ENCODE measurements at places on chromosomes 1 and 21.

DNA sequence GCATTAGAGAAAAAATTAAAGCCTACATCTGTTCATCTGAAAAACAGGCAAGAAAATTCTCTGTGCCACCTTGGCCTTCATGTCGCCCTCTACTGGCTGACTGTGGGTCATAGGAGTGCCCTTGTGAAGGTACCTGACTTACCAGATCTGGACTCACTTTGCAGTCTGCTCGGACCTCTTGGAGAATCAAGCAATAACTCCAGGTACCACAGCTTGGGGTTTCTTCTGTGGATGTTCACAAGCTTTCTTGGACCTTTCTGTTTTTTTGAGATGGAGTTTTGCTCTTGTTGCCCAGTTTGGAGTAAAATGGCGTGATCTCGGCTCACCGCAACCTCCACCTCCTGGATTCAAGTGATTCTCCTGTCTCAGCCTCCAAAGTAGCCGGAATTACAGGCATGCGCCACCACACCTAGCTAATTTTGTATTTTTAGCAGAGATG is 2.4 kb upstream of the PRAMEF18 start:
- peak; percentile 6 for DNase-seq

GRCh38 chr21:46120301-46121285 is 22.7 kb downstream of the COL6A2 start:
- no peak for DNase-seq

- no peak for DNase-seq
Measured at GRCh38 chr1:22317920-22318243, 133.8 kb upstream of the ZBTB40 start.

- no peak for DNase-seq
Measured at GRCh38 chr21:46428286-46428685, 30.4 kb upstream of the DIP2A start.

DNA sequence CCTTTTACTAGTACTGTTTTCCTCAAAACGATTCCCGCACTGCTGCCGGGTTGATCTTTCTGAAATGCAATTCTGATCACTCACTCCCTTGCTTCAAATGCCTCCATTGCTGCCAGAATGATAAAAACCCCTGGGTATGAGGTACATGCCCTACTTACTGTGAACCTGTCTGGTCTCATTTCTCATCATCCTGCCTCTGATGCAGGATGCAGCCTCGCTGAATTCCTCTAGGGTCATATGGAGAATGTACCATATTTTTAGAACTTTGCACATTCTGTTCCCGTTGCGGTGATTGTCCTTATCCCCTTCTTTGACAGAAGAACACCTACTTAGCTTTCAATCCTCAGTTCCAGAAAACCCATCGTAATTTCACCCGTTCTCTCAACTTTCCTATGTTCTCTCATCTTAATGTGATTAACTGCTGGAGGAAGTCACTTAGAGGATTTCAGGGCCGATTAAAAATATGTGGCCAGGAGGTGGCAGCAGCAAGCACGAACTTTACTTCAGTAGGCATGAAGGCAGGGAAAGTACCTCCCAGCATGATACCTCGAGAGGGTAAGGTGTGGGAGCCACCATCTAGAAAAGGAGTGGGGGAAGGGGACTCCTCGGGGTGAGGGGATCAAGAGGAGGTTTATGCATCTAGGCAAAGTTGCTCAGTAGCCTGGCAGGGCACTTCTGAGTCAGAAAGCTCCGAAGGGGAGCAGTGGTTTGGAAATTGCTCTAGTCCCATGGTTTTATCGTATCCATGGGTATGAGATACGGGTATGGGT is 361.5 kb upstream of the ZP4 start:
- DNase-seq = no peak

DNA sequence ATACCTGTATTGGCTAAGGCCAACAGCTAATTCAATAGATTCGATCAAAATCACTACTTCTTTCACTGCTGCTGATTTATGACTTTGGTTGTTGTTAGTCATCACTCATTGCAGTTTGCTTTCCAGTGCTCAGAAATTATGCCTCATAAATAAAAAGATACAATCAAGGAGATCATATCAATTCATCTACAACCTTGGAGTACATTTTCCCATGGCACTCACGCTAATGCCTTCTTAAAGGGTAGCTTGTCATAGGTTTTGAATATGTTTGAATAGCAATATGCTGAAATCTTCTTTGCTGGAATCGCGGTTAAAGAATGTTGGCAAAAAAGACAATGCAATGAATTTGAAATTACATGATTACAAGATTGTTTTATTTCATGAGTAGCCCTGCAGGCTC is 89.9 kb downstream of the KCTD3 start:
- no peak for DNase-seq

GRCh38 chr1:86778569-86779239 is 74.3 kb downstream of the SH3GLB1 start:
- no peak for DNase-seq

DNA sequence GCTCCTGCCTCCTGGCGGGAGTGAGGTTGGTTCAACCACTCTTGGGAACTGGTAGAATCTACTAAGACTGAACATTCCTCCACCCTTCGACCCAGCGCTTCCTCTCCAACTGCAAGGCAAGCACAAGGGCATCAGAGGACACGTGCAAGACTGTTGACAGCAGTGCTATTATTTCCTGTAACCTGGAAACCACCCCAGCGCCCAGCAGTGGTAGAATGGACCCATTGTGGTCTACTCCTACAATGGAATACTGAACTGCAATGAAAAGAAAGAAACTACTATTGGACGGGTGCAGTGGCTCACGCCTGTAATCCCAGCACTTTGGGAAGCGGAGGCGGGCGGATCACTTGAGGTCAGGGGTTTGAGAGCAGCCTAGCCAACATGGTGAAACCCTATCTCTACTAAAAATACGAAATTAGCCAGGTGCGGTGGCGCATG is 33.0 kb upstream of the TARDBP start:
- no peak for DNase-seq

DNA sequence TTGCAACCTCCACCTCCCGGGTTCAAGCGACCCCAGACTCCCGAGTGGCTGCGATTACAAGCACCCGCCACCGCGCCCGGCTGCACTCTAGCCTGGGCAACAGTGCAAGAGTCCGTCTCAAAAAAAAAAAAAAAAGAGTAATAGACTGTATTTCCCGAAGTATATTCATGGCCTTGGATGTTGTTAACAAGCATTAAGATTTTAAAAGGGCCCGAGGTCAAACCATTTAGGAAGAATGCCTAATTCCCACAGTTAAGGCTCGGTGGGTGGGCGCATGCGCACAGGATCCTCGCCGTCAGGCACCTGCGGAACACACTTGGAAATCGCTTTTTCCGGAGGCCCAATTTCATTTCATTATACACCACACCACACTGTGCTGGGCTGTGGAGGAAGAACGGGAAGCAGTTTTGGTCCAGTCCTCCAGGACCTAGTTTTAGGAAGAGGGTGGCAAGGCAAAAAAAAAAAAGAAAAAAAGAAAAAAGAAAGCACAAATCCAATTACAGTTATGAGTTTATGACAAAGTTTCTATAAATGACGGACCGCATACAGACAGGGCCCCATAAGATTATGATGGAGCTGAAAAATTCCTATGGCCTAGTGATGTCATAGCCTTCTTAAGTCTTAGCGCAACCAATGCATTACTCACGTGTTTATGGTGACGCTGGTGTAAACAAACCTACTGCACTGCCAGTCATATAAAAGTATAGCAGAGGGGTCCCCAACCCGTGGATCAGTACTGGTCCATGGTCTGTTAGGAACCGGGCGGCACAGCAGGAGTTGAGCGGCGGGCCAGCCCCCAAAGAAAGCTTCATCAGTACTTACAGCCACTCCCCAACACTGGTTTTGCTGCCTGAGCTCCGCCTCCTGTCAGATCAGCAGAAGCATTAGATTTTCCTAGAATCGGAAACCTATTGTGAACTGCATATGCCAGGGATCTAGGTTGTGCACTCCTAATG is 38.2 kb downstream of the H3-3A start:
- DNase-seq = peak; percentile 17

GRCh38 chr1:41535716-41536115 is 51.2 kb upstream of the EDN2 start:
- no peak for DNase-seq

DNA sequence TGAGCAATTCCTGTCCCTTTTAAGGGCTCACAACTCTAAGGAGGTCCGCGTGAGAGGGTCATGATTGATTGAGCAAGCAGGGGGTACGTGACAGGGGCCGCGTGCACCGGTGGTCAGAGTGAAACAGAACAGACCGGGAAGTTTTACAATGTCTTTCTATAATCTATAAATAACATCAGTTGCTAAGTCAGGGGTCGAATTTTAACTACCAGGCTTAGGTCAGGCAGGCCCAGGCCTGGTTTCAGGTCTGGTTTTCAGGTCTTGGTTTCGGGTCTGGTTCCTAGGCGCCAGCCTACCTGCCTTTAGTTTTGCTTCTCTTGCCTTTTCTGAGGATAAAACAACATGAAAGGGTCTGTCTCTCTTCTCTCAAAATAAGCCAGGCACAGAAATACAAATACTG is 476.0 kb upstream of the CAMK1G start:
- DNase-seq = no peak

GRCh38 chr1:183912265-183912886 is 107.5 kb downstream of the RGL1 start:
- DNase-seq = no peak

GRCh38 chr1:162210196-162210595 is 140.7 kb downstream of the NOS1AP start:
- no peak for DNase-seq

DNA sequence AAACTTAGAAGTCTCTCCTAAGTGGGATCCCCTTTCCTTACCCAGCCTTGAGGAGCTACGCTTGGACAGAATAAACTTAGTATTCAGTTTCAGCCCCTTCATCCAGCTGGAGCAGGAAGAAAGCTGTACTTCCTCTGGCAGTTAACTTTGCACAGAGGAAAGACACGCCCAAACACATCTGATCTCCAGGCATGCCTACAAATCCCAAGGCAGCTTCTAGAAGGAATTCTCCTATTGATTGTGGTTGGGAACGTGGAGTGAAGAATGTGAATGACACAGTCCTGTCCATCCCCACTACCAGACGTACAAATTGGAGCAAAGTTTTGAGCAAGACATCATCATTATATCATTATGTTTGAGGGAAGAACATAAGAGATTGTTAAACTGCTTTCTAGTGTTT is 6.6 kb upstream of the AK4 start:
- DNase-seq = no peak

GRCh38 chr1:35449334-35450008 is 107.7 kb downstream of the KIAA0319L start:
- DNase-seq = no peak

DNA sequence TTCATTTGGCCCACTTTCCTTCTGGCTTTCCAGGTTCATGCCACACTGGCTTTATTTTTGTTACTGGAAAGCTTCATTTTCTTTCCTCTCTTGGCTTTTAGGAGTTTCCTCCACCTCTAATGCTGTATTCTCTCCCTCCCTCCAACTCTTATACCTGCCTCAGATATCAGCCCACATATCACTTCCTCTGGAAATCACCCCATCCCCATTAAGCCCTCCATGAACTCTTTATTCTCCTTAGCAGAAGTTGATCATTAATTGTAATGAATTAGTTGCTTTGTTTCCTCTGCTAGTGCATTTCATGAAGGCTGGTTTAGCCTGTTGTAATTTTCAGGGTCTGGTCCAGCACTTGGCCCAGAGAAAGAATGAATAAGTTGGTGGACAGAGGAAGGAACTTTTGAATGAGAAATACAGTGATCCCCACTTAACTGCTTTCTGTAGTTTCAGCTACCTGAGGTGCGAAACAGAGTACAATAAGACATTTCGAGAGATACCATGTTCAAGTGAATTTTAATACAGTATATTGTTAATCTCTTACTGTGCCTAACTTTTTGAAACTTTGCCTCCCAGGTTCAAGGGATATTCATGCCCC is 1.7 kb downstream of the SOAT1 start:
- DNase-seq = no peak

DNA sequence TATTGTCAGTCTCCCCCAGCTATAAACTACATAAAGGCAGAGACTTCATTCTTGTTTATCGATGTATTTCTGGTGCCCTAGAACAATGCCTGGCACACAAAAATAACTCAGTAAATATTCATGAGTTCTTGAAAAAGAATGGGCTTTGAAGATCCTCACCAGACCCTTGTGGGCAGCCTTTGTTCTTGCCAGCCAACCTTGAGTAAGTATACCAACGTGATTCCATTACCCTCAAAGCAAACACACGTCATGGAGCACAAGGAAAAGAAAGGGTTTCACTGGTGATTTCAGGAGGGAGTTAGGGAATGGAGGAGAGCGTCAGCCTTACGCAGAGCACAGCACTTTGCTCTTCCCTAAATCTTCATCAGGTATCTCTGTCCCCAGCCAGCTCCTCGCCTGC is 29.4 kb downstream of the NMNAT2 start:
- no peak for DNase-seq

GRCh38 chr1:152448095-152448494 is 34.0 kb upstream of the CRNN start:
- no peak for DNase-seq

- DNase-seq = no peak
Measured at GRCh38 chr1:205678286-205679111, 1.8 kb downstream of the SLC45A3 start.

DNA sequence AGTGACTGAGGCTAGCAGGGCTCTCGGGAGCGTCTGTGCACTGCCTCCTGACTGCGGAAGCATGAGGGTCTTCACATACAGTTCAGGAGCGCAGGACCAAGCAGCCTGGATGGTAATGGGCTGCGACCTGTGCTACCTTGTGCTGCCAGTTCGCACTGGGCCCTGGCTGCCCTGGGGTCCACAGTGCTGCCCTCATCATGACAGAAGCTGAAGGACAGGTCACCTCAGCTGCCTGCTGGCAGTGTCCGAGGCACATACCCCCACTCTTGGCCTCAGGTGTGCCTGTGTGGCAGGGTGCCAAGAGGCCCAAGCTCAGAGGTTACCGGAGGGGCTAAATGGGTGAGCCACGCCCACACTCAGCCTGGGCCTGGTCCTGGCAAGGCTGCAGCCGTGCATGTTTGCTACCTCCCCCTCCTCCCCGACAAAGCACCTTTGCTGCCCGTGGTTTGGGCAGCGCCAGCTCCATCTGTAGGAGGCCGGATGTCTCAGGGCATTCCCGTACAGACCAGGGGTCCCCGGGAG is 4.4 kb downstream of the JMJD4 start:
- DNase-seq = no peak

GRCh38 chr1:165564561-165564960 is 20.8 kb downstream of the LRRC52 start:
- DNase-seq = no peak

DNA sequence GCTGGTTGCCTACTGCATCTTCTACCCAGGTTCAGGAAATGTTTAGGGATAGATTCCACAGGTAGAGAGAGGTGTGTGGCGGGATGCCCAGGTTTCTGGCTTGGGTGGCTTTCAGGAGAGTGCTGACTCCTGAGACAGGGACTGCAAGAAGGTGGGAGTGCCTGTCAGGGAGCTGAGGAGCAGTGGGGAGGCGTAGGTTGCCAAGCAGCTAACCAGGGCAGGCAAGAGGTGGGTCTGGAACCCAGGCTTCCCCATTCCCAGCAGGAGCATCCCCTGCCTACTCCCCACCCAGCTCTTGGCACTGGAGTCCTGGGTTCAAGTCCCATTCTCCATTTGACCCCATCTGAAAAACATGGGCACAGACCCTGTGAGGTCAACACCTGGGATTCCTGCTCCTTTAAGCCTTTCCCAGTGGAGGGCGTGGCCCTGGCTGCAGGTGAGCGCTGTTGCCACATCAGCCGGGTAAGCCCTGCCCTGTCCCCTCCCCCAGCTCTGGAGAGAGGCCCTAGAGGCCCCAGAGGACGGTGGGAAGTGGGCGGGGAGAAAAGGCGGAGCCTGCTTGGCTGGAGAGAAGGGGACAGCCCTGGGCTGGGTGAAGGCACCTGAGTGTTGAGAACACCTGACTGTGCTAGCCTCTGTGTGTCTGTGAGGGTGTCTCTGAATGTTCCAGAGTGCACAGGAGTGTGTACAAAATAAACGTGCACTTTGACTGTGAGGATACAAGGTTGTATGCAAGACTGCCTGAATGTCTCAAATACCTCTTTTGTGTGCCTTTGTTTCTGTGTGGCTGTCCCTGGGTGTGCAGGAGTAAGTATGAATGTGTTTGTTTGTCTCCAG is 14.0 kb upstream of the SYNC start:
- DNase-seq = peak; percentile 32
